ENCODE measurements at places on chromosomes 2 and 18.

GRCh38 chr2:162480067-162480466, 136.1 kb downstream of the GCA start:
- no peak for DNase-seq

DNA sequence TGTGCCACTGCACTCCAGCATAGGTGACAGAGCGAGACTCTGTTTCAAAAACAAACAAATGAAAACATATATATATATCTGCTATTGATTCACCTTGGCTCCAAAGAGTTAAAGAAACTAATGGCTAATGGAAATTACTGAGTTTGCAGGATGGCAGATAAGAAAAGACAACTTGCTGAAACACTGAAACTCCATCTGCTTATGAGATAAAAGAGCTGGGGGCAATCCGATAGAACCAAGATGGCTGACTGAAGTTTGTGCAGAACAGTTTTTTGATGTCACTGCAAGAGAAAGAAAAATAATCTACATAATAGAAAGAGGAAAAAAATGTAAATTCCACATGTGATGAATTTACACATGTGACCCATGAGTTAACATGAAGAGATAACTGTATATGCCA, 88.2 kb downstream of the LRATD1 start:
- DNase-seq, result no peak

GRCh38 chr2:204313256-204313655, 232.0 kb upstream of the PARD3B start:
- no peak for DNase-seq

DNA sequence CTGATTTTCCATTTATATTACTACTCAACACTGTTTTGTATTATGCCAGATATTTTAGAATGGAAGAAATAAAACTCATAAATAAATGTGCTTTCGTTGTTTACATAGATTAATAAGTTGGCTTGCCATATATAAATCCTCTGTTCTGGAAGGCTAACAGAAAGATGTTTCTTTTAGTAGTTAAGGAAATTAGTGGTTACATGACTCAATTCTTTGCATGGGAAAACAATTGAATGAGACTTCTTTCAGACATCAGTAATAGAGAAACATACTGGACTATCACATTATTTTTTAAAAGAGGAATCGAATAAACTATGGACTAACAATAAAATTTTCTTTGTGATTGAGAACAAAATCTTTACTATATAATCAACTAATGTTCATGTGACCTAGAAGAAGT, 336.5 kb downstream of the KCNS3 start:
- no peak for DNase-seq

- no peak for DNase-seq
Measured at GRCh38 chr2:238235331-238235732, 4.5 kb downstream of the HES6 start.

DNA sequence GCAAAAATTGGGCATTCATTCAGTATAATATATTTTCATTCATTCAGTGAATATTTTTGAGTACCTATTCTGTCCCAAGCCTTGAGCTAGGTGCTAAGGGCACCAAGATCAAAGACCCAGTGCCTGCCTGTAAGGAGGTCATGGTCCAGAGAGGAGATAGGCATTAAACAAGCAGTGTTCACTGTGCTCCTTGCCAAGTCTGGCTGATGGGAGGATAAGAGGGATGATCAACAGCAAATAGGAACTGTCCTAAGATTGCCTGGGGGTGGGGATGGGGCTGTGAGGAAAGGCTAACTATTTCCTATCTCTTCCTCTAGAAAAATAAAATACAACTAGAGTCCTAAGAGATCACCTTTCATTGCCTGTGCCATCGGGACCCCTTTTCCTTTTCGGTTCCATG, 60.4 kb downstream of the SETBP1 start:
- DNase-seq, result no peak

DNA sequence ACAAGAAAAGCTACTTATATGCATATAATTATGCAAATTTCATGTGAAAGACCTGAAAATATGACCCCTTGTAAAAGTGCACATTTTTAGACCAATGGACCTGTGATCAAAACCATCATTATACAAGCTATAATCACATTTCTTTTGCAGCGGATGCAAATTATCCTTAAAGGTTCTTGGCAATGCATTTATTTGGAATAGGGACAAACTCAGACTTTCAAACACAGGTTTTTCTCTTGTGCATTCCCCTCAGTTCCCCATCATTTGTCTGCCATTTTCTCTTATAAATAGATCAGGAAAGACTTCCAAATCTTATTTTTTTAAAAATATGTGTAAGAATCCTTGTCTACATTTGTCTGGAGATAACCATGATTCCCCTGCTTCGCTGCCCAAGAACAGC, 954.2 kb upstream of the NRXN1 start:
- no peak for DNase-seq

- no peak for DNase-seq
Measured at GRCh38 chr2:112029164-112029563, 25.9 kb upstream of the TMEM87B start.

GRCh38 chr2:24886691-24887304, 33.2 kb downstream of the ADCY3 start:
- no peak for DNase-seq

- DNase-seq, result peak; percentile 24
Measured at GRCh38 chr18:50203801-50204604, 9.1 kb upstream of the MYO5B start.

Data from A549 (cell line).